WERI-Rb-1 (cell line): ENCODE measurements at places on chromosomes 4 and X.

DNA sequence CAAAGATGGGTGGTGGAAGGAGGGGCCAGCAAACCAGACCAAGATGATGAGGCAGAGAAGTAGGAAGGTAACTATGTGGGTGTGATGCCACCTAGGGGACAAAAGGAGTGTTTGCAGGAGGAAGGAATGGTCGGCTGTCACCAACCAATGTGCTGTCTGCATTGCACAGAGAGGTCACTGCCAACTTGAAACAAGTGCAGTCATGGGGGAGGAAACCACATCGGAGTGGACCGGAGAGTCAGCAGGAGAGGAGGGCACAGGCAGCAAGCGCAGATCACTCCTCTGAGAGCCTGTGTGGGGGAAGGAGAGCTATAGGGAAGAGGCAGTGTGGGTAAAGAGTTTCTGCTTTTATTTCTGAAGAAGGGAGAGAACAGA is 38.5 kb upstream of the FGFBP2 start:
- DNase-seq, result peak; percentile 75

GRCh38 chr4:82839624-82840023 is 41.0 kb upstream of the SCD5 start:
- DNase-seq, result no peak

GRCh38 chrX:17637235-17637634 is 100.1 kb upstream of the SCML1 start:
- DNase-seq, result no peak

- peak; percentile 50 for DNase-seq
These were observed 403 bp upstream of the LGI2 start for GRCh38 chr4:25031077-25031621.

- no peak for DNase-seq
These were observed 543.9 kb upstream of the MAGEB2 start for GRCh38 chrX:29671421-29671820.

DNA sequence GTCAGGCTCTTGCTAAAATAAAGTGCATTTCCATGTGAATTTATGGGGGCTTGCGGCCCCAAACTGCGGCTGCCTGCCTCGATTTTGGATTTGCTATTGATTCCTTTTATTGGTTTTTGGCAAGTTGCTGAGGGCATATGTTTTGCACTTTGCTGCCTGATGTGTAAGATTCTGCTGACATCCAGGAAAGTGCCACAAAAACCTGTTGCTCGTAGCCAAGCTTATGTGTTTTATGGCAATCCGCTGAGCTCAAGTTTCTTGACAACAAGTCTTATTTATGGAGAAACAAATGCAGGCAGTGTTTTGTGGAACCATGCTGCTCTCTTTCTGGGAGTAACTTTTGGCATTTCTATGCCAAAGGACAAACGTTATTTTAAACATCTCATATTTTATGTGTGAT is 97.3 kb upstream of the DDIT4L start:
- DNase-seq, result no peak

DNA sequence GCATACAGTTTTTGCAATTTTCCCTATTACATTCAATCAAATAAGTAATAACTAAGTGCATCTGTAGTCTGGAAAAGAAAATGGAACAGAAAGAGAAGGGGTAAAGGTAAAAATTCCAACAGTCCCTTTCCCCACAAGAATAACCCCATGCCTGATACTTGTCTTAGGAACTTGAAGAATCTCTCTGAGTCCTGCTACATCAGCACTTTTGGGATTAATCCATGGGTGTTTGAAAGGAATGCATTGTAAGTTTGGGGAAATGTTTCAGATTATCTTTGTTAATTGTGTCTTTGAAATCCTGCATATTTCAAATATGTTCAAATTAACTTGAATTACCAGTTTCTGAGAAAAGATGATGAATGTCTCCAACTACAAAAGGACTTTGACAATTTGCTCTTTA is 667.3 kb upstream of the PRKX start:
- DNase-seq, result no peak

- no peak for DNase-seq
These were observed 38.7 kb upstream of the MXD4 start for GRCh38 chr4:2300431-2301224.

DNA sequence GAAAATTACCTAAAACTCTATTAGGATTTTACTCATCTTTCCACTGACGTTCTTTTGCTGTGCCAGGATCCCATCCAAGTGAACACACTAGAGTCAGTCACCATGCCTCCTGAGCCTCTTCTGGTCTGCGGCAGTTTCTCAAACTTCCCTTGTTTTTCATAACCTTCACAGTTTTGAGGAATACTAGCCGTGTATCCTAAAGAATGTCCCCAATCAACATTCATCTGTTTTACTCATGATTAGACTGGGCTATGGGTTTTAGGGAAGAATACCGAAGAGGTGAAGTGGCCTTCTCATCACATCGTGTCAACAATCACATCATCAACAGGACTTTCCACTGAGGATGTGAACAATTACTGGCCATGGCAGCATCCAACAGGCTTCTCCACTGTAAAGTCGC is 4.8 kb downstream of the LRP2BP start:
- no peak for DNase-seq

- no peak for DNase-seq
These were observed 167.9 kb downstream of the PRDM5 start for GRCh38 chr4:120754590-120754989.

DNA sequence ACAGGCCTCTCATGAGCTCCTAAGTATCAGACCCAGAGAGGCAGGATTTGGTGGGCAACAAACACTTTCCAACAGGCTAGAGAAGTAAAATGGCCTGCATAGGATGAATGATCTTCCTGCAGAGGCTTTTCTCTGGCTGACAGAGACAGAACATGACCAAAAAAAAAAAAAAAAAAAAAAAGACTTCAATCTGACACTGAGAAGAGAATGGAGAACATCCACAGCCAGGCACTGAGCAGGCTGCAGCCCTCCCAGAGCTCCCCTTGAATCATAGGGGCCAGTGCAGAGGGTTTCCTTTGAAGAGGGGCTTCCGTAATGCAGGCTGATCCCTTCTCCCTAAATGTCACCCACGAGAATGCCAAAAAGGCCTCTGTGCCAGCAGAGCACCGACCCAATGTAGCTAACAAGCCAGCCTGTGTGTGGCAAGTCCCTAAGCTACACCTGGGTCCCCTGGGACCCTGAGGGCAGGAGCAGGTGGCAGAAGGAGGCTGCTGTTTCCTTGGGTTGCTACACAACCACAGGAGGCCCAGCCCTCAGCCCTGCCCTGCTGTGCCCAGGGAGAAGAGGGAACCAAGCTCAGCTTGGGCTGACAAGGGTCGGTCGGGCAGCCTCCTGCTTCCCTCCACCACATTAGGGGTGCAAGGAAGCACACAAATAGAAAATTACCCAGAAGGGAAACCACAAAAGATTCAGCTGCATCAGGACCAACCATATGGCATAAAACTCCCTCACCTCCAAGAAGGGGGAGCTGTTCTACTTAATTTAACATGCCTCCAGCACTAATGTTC is 55.6 kb downstream of the MAP7D2 start:
- DNase-seq, result no peak

DNA sequence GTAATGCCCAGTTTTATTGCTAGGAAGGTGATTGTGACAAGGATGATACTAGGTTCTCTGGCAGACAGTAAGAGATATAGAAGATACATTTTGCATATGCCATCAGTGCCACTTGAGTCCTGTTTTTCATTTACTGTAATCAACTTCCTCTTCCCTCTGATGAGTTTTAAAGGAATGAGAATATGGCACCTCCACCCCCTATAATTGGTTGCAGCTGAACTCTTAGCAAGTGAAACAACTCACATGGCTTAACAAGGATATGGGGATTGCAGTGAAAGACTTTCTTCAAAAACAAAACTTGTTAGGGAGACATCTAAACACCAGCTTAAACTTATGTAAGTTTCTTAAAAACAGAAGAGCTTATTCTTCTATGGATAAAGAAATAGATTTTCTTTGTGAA is 90.0 kb downstream of the AREG start:
- no peak for DNase-seq

DNA sequence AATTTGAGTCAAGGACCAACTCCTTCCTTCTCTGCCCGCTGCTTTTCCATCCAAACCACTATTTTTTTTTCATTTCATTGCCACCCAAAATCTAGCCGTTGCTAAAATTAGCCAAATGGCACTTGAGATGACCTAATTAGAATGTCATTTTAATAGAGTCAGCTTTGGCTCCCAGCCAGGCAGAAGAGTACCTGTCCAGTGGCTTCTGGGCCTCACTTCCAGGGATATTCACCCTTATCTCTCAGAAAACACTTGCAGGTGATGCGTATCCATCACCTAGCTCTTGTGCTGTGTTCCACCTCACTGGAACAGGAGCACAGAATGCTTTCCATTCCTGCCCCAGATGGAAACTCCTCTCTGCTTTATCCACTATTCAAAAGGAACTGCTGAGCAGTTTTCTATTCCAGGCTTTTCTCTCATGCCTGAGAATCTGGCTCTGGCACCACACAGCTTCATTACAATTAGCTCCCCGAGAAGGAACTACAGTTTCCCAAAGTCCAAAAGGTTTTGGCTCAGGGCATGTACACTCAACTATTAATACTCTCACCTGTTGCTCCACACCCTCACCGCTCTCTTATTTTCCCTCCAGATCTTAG is 18.5 kb downstream of the MAGEA9B start:
- DNase-seq, result no peak

- no peak for DNase-seq
These were observed 168.7 kb downstream of the DLG3 start for GRCh38 chrX:70613295-70613694.

DNA sequence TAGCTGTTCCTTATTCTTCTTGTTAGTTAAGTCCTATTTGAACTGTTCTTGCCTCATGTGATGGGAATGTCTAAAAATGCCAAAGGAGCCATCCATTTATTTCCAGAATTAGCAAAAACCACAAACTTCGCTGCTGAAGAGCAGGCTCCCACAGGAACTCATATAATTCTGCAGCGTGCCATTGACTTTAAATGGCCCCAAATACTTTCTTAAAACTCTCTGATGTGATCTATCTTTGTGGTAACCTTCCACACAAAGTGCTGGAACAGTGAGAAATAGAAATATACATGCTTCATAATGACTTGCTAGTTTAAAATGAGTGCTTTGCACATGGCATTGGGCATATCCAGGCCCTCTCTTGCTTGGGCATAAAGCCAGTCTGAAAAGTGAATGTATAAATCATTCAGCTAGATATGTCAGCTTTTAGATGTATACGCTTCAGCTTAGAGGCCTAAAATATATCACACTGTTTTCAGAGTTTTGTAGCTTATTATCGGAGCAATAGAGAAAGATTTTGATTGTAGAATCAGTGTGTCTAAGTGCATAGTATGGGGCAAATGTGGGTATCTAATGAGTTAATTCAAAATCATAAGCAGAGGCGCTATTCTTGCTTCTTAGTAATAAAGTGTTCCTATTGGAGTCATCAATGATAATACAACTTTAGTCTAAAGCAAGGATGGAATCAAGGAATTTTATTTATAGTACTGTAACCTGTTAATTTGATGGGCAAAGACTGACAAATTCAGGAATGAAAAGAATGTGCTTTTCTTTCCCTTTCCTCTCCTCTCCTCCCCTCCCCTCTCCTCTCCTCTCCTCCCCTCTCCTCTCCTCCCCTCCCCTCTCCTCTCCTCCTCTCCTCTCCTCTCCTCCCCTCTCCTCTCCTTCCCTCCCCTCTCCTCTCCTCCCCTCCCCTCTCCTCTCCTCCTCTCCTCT is 392.2 kb upstream of the ZFP42 start:
- DNase-seq, result no peak

GRCh38 chr4:7043284-7044136 is at the start of gene TADA2B:
TADA2B (plus strand) TSS chr4:7043372; CDS start chr4:7043580, 208 bp downstream.
- DNase-seq, result peak; percentile 47

DNA sequence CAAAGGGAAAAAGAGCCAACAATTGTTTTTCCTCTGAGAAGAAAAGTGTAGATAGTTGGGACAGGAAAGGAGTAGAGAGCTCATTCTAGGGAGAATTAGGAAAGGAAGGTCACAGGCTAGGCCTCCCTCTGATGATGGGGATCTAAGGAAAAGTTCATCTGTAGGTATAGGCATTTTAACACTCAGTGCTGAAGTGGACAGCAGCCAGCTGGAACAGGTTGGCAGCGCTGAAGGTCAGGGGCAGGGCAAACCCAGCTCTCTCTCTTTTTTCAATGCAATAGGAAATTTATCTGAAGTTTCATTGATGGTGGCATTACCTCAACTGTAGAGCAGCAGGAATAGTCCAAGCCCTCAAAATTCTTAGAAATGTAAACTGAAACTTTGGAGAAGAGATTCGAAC is 98.5 kb upstream of the ETNPPL start:
- DNase-seq, result no peak

DNA sequence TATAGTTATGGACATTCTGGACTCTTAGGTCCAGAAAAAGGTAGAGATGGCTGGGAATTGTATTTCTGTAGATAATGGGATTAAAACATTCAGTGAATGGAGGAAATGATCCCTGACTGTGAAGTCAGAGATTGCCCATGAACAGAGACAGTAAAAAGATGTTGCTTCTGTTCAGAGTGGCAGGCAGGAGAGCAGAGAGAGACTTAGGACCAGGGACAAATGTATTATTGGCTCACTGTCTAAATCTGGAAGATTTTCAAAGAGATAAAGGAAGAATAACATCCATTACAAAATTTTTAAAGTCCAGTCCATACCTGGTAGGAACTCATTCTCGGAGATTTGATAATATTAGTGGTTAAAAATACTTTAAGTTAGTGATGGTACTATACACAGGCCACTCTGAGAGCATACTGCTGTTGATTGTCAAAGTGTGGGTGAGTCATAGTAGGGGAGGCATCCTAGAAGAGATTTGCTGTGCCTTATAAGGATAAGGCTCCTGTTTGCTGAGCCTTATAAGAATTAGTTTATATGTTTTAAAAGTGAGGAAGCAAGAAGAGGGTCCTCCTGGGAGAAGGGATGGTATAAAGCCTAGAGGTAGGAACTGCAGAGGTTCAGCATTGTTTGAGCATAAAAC is 53.0 kb downstream of the JADE3 start:
- no peak for DNase-seq

GRCh38 chr4:71785959-71786358 is 2.1 kb upstream of the GC start:
- no peak for DNase-seq

DNA sequence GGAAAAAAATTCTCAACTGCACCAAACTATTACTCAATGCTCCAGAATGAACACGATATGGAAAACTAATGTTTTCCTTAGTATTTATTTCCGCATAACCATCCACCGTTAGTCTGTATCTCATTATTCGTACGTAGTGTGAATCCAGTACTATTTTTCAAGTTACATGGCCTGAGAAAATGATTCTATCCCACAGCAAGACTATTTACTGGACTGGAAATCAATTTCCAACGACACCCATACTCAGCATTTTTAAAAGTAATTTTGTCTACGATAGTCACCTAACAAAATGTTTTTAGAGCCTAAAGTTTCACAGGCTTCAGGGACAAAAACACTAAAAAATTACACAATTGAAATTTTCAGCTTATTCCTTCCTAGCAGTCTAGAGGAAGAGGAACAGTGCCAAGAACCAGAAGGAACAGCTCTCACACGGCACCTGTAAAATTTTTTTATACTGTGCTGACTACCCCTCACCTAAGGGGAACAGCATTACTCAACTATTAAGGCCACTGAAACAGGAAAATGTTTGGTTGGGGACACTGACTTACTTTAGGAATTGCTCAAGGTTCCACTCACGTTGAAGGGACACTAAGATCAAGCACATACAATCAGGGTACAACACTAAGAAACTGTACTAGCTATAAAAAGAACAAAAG is 9.6 kb downstream of the UBE2D3 start:
- DNase-seq, result no peak
